Stimulated activated CD8-positive, alpha-beta memory T cell treated with anti-CD3 and anti-CD28 coated beads, Interleukin-7, amount 100 ng/mL, for 1 hour (primary cell): ENCODE measurements at places on chromosomes 3 and 15.

DNA sequence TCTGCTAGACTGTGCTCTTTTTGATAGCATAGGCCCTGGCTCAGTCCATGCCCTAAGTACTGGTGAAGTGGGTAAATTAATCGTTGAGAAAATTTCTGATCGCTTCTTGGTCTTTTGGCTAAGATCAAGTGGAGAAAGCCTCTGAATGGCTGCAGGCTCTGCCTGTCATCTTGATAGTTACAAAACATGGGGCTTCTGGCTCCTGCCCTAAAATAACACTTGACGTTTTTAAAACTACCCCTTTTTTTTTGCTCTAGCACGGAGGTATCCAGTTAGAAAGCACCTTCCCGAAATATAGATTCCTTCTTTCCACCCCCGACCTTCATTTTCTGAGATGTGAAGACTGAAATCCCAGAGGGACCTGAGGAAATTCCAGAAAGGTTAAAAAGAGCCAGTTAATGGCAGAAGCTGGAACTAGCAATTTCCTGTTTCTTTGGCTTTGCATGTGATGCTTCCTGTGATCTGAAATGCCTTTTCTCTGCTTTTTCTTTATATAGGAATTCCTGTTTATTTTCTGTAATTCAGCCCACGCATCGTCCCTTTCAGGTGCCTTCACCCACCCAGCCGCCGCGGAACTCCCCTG lies 799 bp upstream of the C2CD4B start:
- DNase-seq = no peak

GRCh38 chr3:69855436-69856162 lies 116.3 kb downstream of the MITF start:
- no peak for DNase-seq

GRCh38 chr3:46466871-46467403 lies 2.2 kb upstream of the LTF start:
- DNase-seq = no peak

DNA sequence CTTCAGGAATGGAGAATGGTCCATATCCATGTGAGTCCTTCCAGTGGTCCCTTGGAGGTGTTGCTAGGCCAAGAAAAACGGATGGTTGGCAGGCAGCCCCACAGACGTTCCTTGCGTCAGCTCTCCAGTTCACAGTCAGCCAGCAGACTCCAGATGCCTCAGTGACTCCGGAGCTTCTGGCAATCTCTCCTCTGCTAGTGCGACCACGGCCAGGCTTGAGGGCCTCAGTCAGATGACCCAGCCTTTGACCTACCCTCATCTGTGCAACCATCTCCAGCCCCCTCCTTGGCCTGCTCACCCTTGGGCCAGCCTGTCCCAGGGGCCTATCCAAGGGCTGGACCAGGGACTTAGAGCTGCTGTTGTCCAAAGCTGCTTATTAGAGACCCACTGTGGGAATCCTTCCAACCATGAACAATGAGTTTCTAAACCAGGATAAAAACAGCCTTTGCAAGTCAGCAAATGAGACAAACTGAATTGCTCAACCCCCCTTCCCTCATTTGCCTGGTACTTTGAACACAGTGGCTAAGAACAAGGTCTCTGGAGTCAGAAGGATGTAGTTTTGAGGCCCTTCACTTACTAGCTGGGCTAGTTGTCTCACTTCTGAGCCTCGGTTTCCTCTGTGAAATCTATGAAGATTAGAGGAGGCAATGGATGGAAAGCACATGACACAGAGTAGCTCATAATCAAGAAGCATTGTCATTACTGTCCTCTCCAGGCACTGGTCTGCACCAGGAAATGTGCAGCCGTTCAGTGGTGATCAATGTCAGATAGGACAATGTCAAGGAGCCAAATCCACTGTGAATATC lies 44.8 kb downstream of the ANP32A start:
- no peak for DNase-seq

DNA sequence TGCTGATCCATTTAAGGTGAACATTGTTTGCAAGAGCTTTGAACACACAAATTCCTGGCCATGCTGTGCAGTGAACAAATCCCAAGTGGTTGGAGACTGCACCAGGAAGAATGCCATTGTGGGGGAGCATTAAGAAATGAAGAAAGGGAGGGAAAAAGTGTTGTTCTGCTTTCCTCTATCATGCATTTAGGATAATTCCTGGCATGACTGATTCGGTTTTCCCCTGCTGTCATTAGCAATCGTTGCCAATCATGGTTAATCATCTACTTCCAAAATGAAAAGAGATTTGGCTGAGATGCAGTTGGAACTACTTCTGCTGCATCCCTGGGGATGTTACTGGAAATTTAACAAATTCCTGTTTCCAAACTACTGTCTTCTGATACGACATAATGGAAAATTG lies 73.7 kb upstream of the ZPLD1 start:
- DNase-seq = no peak

GRCh38 chr15:31298707-31299172 lies 27.9 kb upstream of the KLF13 start:
- no peak for DNase-seq

GRCh38 chr3:54353546-54353945 lies 231.2 kb downstream of the CACNA2D3 start:
- no peak for DNase-seq

GRCh38 chr3:186896875-186897274 lies 33.5 kb upstream of the ST6GAL1 start:
- no peak for DNase-seq

- no peak for DNase-seq
These were observed 79.3 kb upstream of the SKOR1 start for GRCh38 chr15:67746022-67746421.

GRCh38 chr3:14216257-14217048 lies 37.8 kb downstream of the LSM3 start:
- no peak for DNase-seq

DNA sequence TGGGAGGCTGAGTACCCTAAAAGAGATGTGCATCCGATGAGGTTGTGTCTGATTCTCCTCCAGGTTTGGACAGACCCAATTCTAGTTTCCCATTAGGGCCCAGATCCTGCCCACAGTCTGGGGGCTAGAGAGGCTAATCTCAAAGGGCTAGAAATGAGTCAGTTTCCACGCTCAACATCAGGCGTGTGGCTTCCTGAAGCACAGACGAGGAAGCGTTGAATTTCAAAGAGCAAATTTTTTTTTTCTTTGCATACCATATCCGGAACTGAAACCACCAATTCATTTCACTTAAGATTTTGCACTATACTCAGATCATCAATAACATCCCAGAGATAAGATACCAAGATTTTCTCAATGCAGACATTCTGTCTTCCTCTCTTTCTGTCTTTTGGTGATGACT lies 173.8 kb upstream of the BCL6 start:
- DNase-seq = peak; percentile 18

DNA sequence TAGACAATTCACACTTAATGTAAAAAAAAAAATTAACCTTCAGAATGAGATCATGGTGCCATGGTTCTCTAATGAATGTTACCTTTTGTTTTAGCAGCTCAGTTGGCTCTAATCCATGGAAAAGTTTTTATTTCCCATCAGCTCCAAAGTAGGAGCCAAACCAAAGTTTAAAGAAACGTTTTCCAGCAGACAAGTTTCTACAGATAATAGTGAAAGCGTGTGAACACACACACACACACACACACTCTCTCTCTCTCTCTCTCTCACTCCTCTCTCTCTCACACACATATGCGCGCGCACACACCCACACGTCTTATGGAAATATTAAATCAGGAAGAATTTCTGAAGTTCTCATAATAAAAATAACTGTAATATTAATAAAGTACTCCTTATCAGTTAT lies 46.9 kb downstream of the MBNL1 start:
- no peak for DNase-seq

- DNase-seq = no peak
These were observed 68.6 kb downstream of the ADCY5 start for GRCh38 chr3:123380261-123380660.

GRCh38 chr15:71434774-71435173 lies 319.5 kb downstream of the THSD4 start:
- DNase-seq = no peak

DNA sequence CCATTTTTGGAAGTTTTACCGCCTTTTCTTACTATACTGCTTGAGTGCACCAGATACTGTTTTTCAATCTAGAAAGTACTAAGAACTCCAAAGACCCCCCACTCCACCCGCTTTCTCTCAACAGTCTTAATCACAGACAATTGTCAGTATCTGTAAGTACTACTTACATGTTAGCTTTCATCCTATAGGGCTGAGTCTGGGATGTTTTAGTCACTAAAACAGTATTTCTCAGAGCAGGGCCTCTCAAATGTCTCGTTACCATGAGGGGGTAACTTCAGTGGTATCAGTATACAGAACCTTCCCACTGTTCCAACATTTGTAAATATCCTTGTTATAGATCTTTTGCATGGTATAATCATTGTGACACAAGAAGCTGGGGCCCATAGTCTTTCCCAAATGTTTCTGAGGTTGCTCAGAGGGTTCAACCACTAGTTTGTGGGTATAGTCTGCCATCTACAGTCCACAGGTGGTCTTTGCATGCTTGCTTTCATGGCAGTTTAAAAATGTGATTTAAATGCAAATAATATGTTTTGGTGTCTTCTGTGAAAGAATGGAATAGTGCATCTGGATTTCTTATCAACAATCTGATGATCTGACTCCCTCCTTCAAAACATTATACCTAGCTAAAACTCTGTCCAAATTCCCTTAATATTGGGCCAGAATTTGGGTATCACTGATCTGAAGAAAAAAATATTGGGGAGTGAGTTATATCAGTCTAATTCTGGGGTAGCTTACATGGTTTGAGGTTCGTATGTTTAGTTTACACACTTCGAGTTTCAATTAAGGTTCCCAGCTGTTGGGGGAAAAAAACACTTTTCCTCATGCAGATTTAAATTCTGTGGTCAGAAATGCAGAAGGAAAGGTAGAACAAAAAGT lies 18.0 kb upstream of the DNAJC13 start:
- no peak for DNase-seq

GRCh38 chr15:65189102-65189740 lies 4.1 kb upstream of the CLPX start:
- no peak for DNase-seq

DNA sequence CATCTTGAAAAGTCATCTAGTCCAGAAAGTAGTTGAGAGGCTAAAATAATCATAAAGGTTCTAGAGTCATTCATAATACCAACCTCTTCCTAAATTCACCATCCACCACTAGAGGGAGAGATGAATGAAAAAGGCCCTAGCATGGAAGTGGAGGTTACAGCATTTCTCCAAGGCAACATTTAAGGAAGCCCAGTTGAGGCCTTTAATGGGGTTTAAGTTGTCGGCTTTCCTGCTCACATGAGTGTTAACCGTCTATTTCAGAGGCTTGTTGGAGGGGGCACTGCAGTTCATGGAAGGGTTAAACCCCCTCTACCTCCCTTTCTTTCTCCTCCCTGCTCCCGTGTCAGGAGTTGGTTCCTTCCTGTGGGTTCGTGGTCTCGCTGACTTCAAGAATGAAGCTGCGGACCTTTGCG lies 3.8 kb upstream of the SLCO3A1 start:
- DNase-seq = no peak

DNA sequence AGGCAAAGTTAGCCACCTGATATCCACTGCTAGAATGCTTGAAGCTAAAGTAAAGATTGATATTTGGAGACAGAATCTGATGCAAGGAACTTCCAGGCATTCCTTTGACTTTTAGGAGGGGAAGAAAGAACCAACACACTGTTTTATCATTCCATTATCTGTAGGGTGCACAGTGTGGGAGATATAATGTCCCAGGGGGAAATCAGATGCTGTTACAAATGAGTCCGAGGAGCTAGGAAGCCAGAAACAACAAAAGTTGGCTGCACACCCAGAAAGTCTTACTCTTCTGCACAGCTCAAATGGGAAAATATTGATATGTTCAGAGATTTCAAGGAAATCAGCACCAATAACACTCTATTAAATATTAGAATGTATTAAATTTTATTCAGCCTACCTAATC lies 113.6 kb upstream of the ROBO1 start:
- no peak for DNase-seq

- no peak for DNase-seq
These were observed 63.0 kb downstream of the CHSY1 start for GRCh38 chr15:101188637-101189408.

- no peak for DNase-seq
These were observed 10.7 kb upstream of the VPS8 start for GRCh38 chr3:184801241-184801785.

GRCh38 chr3:55622116-55622515 lies 135.0 kb upstream of the WNT5A start:
- no peak for DNase-seq

- no peak for DNase-seq
These were observed at the start of gene FAH for GRCh38 chr15:80152896-80153876. Gene FAH, plus strand, starts transcription at chr15:80152999. Its CDS starts 56 bp downstream, at chr15:80153055.

DNA sequence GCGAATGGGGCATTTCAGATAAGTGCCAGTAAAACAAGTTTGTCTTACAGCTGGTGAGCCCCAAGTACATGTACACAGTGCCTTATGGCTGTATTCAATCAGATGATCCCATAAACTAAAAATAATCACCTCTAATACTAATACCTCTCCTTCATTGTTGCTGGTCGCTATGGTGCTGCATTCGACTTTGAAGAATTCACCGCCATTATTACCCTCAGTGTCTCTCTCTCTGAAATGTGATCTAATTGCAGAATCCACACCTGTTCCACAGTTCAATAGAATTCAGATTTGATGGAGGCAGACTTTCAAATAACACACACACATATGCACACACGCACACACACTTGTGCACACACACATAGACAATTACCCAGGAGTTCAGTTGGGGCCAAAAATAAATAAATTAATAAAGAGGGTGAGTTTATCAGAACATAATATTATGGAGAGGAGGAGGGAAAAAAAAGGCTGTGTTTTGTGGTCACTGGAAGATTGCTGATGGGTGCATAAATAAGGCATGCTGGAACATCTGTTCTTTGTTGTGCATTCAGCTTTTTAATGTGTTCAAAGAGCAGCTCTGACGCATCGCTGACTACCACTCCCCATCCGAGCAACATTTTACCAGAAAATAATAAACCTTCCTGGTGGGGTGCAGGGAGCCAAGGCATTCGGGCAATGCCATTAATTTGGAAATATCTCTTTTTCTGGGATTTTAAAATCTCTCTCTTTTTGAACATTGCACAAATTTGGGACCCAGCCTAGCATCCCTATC lies 235.7 kb downstream of the SATB1 start:
- no peak for DNase-seq

DNA sequence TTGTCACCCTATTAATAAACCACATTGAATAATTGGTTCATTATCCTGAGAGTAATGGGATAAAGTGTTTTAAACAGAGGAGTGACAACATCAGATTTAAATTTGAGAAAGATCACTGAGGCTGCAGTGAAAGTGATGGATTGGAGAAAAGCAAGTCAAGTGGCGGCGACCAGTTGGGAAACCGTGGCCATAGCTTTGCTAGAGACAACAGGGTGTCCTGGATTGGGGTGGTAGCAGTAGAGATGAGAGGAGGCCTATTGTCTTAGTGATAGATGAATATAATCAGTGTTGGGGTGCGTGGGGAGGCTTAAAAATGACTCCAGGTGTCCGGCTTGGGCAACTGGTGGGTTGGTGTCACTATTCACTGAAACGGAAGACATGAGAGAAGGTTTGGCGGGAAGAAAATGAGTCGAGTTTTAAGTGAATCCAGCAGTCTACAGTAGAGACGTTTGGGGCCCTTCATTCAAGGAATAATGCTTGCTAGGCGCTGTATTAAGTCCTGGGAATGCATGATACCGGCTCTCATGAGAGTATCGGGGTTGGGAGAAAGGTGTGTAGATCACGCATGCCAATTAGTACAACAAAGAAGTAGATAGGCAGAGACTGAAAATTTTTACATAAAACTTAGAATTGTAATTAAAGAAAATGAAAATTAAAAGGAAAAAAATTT lies 819 bp downstream of the NEK4 start:
- DNase-seq = no peak

GRCh38 chr3:80018375-80018774 lies 250.6 kb upstream of the ROBO1 start:
- no peak for DNase-seq
